Activated CD4-positive, alpha-beta T cell treated with anti-CD3 and anti-CD28 coated beads for 1 hour (primary cell): ENCODE measurements at places on chromosomes 13 and 19.

GRCh38 chr19:42316223-42317211 lies 3.4 kb downstream of the TMEM145 start:
- DNase-seq, result no peak

GRCh38 chr19:30312582-30313352 lies 59.4 kb upstream of the ZNF536 start:
- no peak for DNase-seq

DNA sequence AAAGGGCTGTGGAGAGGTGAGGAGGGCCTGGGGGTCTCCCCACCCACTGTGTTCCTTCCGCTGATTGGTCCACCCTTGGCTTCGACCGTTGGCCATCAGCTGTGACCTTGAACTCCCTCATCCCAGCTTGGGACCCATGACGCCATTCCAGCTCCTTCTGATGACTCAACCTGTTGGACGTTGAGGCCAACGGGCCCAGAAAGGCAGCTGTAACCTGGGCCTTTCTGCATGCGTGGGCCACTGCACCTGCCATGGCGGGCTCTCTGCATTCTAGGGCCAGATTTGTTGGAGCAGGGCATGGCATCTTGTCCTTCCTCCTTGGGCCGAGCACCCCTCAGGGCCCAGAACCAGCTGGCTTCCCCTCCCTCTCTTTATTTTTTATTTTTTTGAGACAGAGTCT lies 30.2 kb downstream of the PEX11G start:
- no peak for DNase-seq

DNA sequence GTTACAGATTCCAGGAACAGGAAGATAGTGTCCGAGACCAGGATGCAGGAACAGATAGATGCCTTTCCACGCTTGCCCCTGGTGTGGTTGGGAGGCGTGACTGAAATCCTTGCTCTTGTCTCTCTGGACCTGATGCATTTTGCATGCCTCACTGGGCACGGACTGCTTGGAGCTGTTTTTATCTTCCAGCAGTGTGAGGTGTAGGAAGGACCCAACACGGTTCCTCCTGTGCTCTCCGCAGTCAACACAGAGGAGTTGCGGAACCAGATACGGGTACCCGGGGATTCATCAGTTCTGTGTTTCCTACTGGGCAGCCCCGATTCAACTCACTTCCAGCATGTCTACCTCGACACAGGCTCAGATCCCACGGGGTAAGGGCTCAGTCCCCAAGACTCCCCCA lies 6.5 kb downstream of the DOT1L start:
- no peak for DNase-seq

DNA sequence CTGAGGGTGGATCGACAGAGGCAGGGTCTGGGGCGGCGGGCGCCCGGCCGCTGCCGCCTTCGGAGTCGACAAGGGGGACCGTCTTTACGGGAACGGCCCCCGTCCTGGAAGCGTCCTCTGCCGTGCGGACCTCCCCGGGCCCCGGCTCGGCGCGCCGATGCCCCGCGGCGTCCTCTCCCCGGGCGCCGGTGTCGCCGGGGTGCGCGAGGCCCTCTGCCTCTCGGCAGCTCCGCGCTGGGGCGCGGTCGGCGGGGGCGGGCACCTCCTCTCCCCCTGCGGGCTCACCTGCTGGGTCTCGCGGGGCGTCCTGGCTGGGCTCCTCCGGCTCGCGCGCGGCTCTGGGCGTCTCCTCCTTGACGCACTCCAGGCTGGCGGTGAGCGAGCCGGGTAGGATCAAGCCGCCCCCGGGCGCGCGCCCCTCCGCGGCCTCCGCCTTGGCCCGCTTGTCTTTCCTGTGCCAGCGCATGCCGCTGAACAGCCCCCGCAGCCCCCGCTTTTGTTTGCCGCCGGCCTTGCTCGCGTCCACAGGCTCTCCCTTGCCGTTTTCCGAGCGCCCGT lies 1.5 kb downstream of the AMER2 start:
- no peak for DNase-seq

DNA sequence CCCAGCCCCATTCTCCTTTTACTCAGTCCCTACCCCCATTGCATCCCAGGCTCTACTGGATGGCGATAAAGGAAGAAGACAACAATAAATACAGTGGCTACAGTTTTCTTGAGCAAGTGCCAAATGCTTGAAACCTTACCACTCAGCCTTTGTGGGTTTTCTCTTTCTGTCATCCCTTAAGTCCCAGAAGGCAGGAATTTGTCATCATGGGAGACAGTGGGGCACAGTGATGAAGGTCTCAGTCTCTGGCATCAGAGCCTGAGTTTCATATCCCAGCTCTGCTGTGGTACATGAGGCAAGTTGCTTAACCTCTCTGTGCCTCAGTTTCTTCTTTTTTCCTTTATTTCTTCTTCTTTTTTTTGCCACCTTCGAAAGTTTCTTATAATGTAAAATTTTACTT lies 5.1 kb upstream of the COMP start:
- DNase-seq, result no peak

DNA sequence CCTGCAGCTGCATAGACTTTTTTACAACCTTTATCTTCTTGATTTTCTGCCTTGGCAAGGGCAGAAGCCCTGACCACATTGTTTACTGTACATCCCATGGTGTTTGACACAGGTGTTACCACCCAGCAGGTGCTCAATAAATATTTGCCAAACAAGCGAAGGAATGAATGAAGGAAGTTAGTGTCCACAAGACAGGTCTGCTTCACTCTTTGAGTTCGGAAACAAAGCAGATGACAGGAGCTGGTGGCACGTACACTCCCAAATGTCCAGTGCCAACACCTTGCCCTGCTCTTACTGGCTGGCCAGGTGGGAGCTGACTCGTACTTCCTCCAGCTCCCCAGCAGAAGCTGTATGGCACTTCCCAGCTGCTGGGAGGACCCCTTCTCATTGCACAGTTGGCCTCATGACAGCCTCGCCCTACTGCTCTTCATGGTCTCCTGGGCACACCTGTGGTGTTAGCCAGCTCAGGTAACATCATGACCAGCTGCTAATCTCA lies 22.0 kb upstream of the MUC16 start:
- DNase-seq, result no peak

GRCh38 chr19:43751466-43752220 lies 3.1 kb downstream of the SMG9 start:
- DNase-seq, result no peak
